ENCODE measurements at places on chromosomes 3 and 15. TPM values are rescaled to one million over a fixed set of nuclear protein-coding genes. Genes with fewer than 3 reads are reported as not detected.

Gene HRG
- not detected for total RNA-seq

Gene FETUB
- not detected for total RNA-seq

Gene FAM43A
- 93.1 TPM for total RNA-seq

Gene SLCO3A1
- total RNA-seq: 0.20 TPM
